ENCODE measurements at places on chromosomes 1 and 21. TPM values are rescaled to one million over a fixed set of nuclear protein-coding genes. Genes with fewer than 3 reads are reported as not detected.
A peak's percentile ranks its signal among the peaks of the same experiment; 100 is the strongest.

DNA sequence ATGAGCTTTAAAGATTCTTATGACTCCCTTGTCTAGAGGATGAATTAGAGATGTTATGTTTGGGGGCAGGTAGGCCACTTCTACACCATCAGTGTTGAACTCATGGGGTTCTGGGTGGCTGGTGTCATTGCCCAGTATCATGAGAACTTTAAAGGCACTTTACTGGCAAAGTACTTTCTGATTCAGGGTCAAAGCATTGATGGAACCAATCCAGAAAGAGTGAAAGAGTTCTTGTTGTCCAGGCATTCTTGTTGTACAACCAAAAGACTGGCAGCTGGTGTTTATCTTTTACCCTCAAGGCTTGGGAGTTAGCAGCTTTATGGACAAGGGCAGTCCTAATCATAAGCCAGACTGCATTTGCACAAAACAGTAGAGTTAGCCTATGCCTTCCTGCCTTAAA lies 673.0 kb downstream of the USP25 start:
- DNase-seq = no peak

DNA sequence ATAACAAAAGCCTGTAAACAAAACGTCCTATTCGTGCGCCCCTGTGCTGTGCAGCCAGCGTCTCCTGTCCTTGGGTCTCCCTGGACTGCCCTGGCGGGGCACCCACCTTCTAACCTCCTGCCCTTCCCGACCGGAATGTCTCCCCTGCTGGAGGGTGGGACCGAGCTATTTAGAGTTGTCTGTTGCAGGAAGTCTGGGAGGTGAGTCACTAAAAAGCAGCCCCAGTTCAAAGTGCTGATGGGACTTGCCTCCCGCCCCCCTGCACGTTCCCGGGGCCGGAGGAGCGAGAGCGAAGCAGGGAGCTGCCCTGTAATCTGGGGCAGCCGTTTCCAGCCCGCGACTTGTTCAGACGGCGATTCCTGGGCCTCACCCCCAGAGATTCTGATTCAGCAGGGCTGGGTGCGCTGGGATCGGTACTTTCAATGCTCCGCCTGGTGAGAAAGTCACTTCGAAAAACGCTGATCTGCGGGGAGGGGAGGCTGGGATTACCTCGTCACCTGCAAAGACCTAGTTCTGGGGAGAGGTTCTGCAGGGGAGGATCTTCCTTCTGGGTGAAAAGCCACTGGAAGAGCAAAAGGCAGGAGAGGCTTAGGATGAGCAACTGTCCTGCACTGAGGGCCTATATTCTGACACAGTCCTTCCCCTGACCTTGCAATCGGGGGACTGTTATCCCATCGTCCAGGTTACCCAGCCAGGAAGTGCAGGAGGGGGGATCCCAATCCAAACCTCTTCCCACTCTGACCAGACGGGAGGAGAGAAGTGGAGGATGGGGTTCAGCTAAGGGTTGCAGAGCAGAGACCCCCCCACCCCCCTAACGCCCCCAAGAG lies 1.2 kb upstream of the DHRS3 start:
- DNase-seq = peak; percentile 95

GRCh38 chr1:160186729-160187128 lies 3.6 kb upstream of the CASQ1 start:
- no peak for DNase-seq

- DNase-seq = no peak
These were observed 37.8 kb upstream of the CD34 start for GRCh38 chr1:207948536-207949250.

SPRR2D gene
- not detected for total RNA-seq

LENEP gene
- total RNA-seq = not detected

Measured in MG63 (cell line).